ENCODE measurements at places on chromosomes 7 and 10. TPM values are rescaled to one million over a fixed set of nuclear protein-coding genes. Genes with fewer than 3 reads are reported as not detected.

Gene MBL2
- not detected for total RNA-seq

Gene ACSM6
- not detected for total RNA-seq

DNA sequence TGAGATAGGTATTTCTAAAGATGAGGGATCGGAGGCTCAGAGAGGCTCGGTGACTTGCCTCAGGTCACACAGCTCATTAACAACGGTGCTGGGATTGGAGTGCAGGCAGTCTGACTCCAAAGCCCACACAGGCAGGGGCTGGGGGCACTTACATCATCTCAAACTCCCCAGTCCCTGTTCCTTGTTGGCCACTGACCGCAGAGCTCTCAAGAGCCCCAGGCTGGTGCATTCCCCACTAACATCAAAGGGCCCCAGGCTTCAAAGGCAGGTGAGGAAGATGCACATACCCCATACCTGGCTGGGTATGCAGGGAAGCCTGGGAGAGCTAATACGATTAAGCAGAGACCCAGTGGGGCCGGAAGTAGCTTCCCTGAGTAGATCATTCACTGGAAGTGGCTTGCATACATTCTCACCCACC lies 13.7 kb upstream of the NODAL start:
- no peak for DNase-seq

DNA sequence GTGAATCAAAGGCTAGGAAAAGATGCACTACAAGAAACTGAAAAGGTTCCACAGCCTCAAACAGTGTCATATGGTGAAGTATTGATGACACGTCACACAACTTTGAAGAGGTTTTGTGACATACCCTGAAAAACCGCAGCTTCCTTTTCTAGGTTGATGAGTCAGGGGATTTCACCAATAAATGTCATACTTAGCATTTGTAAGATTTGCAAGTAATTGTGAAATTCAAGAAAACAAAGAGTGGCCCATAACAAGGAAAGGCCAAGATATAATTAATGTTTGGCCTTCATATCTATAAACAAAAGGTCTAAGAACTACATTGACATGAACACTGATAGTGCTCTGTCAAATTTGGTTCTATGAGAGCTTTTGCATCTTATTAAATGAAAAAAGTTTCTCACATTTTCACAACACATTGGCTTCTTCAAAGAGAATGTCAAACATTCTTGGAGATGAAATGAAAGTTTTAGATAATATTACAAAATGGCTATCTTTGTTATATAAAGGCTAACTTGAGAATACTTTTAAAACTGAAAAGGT lies 62.0 kb upstream of the NAMPT start:
- no peak for DNase-seq

- DNase-seq = no peak
These were observed 198.6 kb downstream of the TMEM178B start for GRCh38 chr7:141272417-141272816.

GRCh38 chr10:31158011-31158658 lies 126.5 kb upstream of the ZNF438 start:
- no peak for DNase-seq

Gene WNT8B
- not detected for total RNA-seq

Gene OR2A1
- not detected for total RNA-seq
